ENCODE measurements at places on chromosomes 1 and 21.

DNA sequence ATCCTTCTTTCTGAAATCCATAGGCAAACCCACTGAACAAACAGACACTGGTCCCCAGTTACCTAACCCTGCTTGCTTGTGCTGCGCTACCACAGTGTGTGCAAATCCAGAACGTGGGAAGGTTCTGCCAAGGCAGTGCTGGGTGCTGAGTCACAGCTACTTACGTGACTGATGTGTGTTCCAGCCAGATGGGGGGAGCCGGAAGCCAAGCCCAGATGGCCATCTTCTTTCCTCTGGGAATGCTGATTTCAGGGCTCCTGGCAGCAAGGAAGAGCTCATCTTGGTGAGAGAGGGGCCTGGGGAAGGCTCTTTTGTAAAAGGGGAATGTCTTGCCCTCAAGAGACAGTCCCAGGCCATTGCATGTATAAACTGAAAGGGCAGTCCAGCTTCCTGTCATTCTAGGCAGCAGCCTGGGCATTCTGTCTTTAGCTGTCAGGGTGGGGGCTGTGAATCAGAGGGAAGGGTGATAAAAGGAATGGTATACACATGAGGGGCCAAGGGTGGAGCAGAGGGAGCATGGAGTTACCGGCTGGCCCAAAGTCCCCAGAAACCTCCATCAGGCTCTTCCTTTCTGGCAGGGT lies 54.1 kb downstream of the CD46 start:
- DNase-seq = no peak

GRCh38 chr1:115729756-115730155 lies 38.8 kb downstream of the CASQ2 start:
- no peak for DNase-seq

- DNase-seq = no peak
These were observed 49.1 kb upstream of the IFNLR1 start for GRCh38 chr1:24235921-24236788.

GRCh38 chr1:42979896-42980800 lies 21.5 kb upstream of the SLC2A1 start:
- DNase-seq = no peak

- DNase-seq = no peak
These were observed 242.5 kb upstream of the TMPRSS15 start for GRCh38 chr21:18646116-18646515.

DNA sequence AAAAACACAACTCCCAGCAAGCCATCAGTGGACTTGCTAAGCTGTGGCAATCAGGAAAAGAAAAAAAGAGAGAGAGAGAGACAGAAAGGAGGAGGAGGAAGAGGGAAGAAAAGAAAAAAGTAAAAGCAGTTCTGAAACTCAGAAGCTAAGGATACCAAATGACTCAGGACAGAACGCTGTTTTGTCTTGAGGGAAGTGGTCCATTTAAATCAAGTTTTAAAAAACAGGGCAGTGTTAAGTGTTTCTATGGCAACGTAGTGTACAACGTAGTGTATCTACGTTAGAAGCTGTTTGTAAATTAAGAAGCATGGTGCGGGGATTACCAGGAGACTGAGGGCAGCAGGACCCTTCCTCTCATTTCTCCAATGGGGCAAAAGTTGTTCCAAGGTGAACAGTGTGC lies 5.8 kb downstream of the ADORA3 start:
- DNase-seq = no peak

DNA sequence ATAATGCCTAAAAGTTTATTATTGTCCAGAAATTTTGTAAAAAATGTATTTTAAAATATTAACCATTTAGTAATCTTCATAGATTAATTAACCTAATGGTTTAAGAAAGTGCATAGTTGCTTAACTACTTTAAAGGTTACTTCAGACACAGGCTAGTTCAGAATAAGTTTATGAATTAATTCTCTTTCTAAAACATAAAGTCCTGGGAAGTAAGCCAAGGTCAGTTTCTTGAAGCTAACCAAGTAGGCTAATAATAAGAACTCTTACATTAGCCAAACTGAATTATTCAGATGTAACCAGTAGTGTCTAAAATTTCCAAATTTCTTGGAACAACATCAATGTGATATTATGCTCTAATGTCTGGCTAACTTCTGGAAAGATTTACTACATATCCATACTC lies 790.4 kb downstream of the NCAM2 start:
- no peak for DNase-seq

DNA sequence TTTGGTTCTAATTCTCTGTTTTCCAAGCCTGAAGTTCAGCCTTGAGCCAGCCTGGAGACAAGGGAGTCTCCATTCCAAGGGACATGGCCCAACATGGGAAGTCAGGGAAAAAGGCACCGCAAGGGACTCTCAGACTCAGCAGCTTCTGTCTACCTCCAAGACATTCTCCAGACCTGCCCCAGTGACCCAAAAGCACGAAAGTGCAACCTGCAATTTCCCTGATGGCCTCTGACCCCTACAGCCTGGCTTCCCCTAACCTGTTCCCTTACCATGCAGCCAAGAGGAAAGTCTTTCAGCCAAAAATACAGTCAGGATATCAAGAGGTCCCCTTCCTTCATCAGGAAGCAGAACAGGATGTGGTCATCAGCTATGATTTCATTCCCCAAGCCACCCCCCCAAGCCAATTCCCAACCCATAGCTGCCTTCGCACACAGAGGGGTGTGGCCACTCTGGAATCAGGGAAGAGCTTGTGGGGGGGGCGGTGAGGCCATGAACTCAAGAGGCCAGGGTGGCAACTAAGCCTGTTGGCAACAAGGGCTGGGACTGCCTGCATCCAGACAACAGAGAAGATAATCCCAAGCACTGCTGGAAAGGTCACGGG lies 59.2 kb downstream of the TIAM1 start:
- no peak for DNase-seq

- DNase-seq = no peak
These were observed 18.0 kb upstream of the GRHL3 start for GRCh38 chr1:24300971-24301784.

DNA sequence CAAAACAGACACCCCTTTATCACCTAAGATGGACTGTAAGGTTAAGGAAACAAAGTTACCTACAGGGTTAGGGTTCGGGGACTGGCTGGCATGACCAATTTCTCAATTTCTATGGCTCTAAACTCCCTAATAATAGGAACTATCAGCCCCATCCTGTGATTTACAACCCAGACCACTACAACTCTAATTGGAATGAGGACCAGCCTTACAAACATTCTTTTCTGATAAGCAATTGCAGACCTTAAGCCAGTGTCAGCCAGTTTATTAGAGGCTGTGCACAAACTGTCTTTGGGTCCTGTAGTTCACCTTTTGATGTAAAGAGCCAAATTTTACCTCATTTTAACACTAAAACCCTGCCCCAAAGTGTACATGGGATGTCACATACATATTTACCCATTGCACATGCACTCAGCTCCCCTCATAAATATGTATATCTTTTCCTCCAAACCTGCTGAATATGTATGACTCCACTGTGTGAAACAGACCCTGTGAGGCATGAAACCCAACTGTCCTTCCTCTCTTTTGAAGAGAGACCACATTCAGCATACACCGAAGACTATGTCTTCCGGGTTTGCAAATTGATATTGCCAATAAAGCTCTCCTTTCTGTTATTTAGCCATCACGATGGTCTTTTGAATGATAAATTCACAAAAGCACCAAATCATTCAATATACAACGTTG lies 7.3 kb upstream of the APP start:
- DNase-seq = no peak

GRCh38 chr1:245086389-245086969 lies 68.3 kb upstream of the KIF26B start:
- DNase-seq = no peak

DNA sequence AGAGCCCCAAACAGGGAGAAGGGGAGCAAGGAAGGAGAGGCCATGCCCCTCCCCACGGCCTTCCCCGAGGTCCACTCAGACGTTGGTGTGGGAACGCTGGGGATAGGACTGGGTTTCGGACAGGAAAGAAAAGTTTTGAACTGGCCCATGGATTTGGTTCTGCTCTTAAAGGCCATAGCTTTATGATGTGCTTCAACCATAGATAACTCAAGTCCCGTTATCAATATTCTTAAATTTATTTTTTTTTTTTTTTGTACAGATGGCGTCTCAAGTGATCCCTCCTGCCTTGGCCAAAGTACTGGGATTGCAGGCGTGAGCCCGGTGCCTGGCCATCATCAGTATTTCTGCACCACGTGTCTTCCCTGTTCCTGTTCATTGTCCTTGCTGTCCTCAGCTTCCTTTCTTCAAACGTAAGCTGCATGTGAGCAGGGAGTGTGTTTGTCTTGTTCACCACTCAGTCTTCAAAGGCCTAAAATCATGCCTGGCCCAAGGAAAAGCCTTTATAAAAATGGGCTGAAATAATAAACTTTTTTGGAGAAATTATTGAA lies 820 bp upstream of the KRTAP10-1 start:
- DNase-seq = no peak

DNA sequence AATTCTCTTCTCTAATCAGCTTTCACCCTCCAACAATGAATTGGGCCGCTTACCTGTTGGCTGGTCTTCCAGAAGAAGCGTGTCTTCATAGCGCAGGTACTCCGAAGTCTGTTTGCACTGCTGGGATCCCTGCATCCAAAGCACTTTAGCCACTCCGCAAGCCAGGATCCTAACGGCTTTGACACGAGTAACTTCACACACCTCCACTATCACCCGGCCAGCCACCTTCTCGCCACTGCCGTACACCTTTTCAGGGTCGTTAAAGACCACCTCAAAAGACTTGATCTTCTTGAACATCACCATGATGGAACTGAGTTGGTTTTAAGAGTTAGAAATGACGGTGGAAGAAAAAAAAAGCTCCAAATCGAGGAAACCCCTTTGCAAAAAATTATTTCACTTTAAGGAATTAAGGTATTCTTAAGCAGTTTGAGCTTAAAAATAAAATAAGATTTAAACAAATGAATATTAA lies 381 bp downstream of the TXNIP start:
- DNase-seq = no peak

DNA sequence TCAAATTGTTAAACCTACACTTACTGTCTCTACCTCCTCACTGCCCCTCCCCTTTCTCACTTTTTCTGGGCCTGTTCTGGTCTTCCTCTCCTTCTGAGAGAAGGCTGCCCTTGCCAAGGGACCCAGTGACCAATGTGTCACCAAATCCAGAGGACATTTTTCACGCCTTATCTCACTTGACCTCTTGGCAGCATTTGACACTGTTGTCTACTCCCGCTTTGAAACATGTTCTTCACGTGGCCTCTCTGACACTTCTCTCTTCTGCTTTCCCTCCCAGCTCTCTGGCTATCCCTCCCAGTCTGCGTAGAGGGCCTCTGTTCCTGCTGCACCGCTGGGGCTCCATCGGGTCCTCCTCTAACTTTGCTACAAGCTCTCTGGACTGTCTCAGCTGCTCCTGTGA lies 25.3 kb downstream of the KCNQ4 start:
- no peak for DNase-seq

DNA sequence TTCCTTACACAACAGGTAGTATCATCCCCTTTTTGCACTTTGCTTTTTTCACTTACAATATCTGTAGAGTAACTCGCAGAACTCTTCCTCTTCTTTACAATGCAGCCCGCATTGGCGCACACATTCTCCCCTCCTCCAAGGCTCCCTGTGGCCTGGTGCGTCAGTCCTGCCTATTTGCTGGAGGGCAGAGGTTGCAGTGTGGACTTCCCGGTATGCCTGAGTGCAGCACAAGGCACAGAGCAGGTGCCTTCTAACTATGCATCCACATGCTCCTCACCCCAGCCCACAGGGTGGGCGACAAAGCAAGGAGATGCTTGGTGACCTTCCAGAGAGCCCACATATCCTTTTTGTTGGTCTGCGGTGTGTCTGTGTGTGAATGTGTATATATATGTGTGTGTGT lies 53.3 kb downstream of the ARHGEF11 start:
- no peak for DNase-seq

DNA sequence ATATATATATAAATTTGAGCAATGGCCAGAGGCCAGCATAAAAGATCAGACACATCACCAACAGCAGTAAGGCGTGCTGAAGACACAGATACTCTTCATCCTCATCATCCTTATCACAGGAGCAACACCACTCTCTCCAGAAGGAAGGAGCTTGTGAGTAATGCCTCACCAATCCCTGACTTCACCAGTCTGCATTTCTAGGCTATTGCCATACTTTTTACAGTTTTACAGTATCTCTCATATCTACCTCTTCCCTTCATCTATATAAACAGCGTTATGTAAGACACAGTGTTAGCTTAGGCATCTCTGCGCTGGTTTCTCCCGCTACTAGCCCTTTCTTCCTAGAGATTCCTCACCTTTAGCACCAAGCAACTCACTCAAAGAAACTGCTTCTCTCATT lies 2.4 kb upstream of the ABL2 start:
- DNase-seq = no peak
